Activated B cell treated with CpG ODN at 0.5 μM for 24 hours (primary cell): ENCODE measurements at places on chromosomes 6 and 20.

DNA sequence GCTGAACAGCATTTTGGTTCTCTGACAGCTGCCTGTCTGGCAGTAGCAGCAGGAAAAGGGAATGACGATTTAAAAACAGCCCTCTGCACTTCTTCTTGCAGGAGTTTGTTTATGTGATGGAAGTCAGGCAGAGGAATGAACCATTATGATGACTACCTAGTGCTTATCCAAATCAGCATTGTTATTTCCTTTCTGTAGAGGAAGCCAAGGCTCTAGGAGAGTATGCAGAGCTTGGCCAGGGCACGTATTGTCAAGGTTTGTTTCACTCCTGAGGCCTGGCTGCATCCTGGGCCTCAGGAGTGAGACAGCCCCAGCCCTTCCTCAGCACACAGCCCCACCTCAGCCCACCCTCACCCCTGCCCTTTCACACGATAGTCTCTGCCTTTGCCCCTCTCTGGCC, 68.5 kb downstream of the FAM229B start:
- no peak overlapping the region for H3K27ac ChIP-seq
- H3K27me3 ChIP-seq, result peaks cover 10% of the 10 kb centered on the region
- H3K4me1 ChIP-seq, result peaks cover 11% of the 10 kb centered on the region

DNA sequence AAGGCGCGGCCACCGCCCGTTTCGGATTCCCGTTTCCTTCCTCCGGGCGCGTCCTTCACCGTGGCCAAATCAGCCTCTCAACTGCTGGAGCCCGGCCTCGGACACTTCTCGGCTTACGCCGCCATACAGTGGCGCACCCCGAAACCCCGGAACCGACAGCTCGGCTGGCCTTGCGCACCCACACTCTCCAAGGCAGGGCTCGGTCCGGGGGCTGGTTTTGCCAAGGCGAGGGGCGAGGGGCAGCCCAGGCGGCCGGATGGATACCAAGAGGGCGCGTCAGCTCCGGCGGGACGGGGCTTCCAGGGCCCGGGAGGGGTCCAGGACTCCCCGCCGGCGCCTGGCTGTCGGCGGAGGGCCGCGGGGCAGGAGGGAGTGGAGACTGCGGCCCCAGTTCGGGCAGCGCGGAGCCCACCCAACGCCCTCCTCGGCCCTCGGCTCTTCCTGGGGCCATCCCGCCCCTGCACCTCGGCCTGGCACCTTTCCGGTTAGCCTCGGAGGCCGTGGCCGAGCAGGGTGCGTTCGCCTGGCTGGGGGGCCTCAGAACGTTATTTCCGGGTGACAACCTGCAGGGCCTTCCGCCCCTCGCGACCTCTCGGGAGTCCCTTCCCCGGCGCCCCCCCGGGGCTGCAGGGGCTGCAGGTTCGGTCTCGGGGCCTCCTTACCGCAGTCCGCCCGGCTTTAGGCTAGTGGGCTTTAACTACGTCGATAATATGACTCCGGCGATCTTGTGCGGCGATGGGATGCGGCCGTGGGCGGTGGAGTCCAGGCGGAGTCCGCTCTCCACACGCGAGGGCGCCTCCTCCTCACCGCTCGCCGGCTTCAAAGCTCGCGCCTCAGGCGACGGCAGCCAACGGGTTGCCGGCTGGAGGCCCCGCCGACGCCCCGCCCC, 697 bp upstream of the CEP43 start:
- H3K27me3 ChIP-seq, result no peaks in the 10 kb centered on the region
- peak overlapping the region; percentile 90 for H3K4me3 ChIP-seq
- peaks cover 29% of the 10 kb centered on the region for H3K4me1 ChIP-seq
- no peak overlapping the region for H3K27ac ChIP-seq
- peaks cover 16% of the 10 kb centered on the region for H3K36me3 ChIP-seq
- peak; percentile 38 for DNase-seq

GRCh38 chr6:168514216-168514615, 73.2 kb downstream of the SMOC2 start:
- H3K36me3 ChIP-seq, result no peaks in the 10 kb centered on the region
- H3K4me1 ChIP-seq, result no peaks in the 10 kb centered on the region
- H3K27me3 ChIP-seq, result no peaks in the 10 kb centered on the region
- no peak overlapping the region for H3K4me3 ChIP-seq
- no peak overlapping the region for H3K27ac ChIP-seq

DNA sequence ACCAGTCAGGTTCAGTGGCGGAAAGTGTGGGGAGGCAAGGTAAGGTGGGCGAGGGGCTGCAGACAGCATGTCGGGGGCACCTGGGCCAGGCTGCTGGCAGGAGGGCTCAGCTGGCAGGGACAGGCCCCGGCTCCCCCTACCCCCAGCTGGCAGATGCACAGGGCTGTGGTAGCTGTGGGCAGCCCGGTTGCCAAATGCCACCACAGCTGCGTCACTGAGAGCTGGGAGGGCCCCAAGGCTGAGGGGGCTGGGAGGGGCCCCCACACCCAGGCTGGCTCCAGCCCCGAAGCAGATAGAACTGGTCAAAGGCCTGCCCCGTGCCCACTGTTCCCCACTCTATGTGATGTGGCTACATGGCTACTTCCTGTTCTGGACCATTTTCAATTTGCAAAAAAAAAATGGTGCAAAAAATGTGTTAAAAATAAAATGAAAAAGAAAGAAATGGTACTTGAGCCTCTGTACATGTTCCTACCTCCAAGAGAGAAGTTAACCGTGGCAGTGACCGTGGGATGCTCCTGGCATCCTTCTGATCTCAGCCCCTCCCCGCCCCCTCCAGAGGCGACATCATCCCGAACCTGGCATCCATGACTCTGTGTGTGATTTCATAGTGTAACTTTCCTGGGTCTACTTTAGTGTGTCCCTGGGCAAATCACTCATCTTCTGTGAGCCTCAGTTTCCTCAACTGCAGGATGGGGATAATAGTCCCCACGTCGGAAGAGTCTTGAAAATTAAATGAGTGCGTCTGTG, 64.4 kb downstream of the UBE2V1 start:
- H3K27me3 ChIP-seq, result no peaks in the 10 kb centered on the region
- no peaks in the 10 kb centered on the region for H3K36me3 ChIP-seq
- peak overlapping the region; percentile 9 for H3K27ac ChIP-seq
- peak; percentile 37 for DNase-seq

- DNase-seq, result no peak
- peaks cover 1% of the 10 kb centered on the region for H3K27me3 ChIP-seq
- H3K4me1 ChIP-seq, result no peaks in the 10 kb centered on the region
- H3K27ac ChIP-seq, result no peak overlapping the region
- H3K36me3 ChIP-seq, result no peaks in the 10 kb centered on the region
- no peak overlapping the region for H3K4me3 ChIP-seq
Observed at GRCh38 chr6:168368066-168368820, 48.7 kb upstream of the DACT2 start.

- H3K27ac ChIP-seq, result no peak overlapping the region
- DNase-seq, result no peak
- no peaks in the 10 kb centered on the region for H3K4me1 ChIP-seq
- H3K4me3 ChIP-seq, result no peak overlapping the region
- H3K27me3 ChIP-seq, result no peaks in the 10 kb centered on the region
- no peaks in the 10 kb centered on the region for H3K36me3 ChIP-seq
Observed at GRCh38 chr6:12577124-12577850, 139.3 kb upstream of the PHACTR1 start.

DNA sequence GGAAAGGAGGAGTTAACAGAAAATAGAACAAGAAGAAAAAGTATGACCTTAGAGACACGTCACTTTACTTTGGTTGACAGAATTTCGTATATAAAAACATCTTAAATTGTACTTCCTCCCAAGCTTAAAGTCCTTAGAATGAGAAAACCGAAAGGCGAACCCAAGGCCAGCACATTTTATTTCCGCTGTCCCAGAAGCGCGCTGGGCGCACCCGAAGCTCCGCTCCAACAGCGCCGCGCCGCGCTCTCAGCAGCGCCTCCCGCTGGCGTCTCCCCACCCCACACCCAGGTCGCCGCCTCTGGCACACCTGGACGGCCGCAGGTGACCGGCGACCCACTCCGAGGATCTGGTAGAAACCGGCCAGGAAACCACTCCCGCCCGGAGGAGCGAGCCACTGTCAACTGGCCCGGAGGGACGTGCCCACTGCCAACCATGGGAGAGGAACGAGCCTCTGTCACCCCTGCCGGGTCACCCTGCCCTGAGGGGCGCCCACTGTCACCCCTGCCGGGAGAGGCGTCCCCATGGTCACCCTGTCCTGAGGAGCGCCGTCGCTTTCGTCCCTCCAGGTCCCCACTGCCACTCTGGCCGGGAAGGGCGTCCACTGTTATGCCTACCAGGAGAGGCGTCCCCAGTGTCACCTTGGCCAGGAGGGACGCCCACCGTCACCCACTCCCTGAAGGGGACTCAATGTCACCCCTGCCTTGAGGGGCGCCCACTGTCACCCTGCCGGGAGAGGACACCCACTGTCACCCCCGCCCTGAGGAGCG, 824 bp downstream of the MPC1 start:
- no peaks in the 10 kb centered on the region for H3K27me3 ChIP-seq
- H3K4me3 ChIP-seq, result peak overlapping the region; percentile 92
- H3K4me1 ChIP-seq, result peaks cover 15% of the 10 kb centered on the region
- H3K36me3 ChIP-seq, result peaks cover 2% of the 10 kb centered on the region

- H3K4me1 ChIP-seq, result no peaks in the 10 kb centered on the region
- no peak for DNase-seq
- no peak overlapping the region for H3K4me3 ChIP-seq
- H3K27ac ChIP-seq, result no peak overlapping the region
Observed at GRCh38 chr6:23302514-23302913, 733.1 kb downstream of the HDGFL1 start.
